ENCODE measurements at places on chromosomes 5 and 9.

- DNase-seq, result no peak
Measured at GRCh38 chr9:88949425-88949824, 41.8 kb upstream of the S1PR3 start.

GRCh38 chr5:151130922-151131891, 26.4 kb downstream of the ANXA6 start:
- no peak for DNase-seq

GRCh38 chr5:15452030-15452429, 48.0 kb upstream of the FBXL7 start:
- DNase-seq, result no peak

DNA sequence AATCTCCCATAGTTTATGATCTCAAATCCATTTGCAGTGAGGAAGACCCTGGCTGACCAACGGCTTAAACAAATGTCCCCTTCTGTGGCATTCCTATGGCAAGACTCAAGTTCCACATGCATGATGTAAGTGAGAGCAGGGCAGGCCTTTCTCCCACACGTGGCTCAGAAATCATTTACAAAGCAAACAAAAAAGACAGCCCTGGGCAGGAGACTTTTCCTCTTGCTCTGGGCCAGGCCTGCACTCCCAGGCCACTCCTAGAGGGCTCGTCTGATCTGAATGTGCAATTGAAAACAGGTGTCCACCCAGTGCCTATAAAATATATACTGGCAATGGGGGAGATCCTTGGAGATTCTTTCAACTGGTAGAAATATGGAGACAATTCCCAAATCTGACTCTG, 123.1 kb downstream of the DMRT2 start:
- no peak for DNase-seq

- DNase-seq, result no peak
Measured at GRCh38 chr9:128385496-128386460, 14.6 kb downstream of the URM1 start.

DNA sequence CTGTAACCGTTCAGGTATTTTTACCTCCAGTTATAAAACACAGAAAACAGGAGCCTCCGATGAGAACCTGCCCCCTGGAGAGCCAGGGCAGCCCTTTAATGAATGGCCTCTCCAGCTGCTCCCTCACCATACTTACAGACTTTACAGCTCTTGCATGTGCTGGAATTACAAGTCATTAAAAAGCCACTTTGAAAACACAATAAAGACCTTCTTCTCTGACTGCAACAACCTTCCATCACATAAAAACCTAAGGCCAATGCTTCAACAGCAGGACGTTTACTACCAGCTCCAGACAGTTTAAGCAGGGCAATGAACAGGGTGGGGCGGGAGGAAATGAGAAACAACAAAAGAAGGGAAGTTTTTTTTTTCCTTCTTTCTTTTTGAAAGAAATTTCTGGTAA, 213.8 kb downstream of the MLLT3 start:
- DNase-seq, result no peak

DNA sequence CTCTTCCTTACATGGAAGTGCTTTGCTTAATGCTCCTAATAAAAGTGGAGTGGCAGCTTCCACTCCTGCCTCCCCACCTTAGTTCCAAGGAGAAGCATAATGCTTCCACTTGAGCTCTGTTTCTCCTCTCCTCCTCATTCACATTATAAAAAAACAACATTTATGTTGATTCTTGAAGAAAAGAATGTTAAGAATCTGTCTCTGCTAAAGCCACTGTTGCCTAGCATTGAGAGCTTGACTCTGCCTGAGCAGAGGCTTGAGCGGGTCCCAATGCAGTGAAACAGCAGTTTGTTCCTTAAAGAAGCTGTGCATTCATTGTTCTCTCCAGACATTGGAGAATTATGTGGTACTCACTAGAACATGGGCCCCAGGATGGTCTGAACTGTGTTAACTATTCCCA, 101.5 kb upstream of the GHR start:
- no peak for DNase-seq

DNA sequence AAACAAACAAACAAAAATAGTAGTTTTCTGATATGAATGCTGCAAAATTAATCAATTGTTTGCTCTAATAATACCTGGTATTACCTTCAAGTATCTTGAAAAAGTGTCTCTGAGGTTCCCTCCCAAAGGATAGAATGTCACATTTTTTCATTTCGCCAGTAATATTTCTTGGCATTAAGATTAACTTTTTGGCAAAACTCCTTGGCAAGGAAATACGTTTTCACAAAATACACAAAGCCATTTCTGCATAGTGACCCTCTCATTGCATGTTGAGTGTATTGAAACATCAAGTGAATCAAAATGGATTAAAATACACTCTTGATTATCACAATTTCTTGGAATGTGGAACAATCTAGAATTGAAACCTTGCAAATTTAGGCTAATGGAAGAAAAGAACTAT, 230.5 kb downstream of the ATPSCKMT start:
- DNase-seq, result no peak

- DNase-seq, result no peak
Measured at GRCh38 chr5:98095072-98095471, 678.4 kb upstream of the RGMB start.

DNA sequence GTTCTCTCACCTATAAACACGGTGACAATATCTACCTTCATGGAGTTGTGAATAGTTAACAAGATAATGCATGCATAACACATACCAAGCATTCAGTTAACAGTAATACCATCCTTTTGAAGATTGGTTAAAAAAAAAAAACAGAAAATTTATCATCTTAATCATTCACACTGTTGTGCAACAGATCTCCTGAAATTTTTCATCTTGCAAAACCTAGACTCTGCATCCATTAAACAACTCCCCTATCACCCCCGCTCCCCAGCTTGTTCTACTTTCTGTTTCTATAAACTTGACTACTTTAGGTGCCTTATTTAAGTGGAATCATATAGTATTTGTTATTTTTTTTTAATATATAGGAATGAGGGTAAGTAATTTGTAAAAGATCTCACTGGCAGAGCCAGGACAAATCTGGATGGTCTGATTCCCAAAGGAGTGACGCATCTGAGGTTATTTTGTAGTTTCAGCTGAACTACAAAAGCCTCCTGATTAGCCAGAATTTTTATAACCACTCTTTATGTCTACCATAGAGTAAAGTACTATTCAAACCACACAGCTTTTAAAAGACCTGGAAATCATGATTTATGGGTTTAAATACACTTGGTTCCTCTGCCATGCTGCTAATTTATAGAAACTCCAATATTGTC, 93.0 kb downstream of the FANCC start:
- no peak for DNase-seq

- peak; percentile 83 for DNase-seq
Measured at GRCh38 chr5:42949348-42950115, 90.6 kb downstream of the ANXA2R start.

GRCh38 chr5:138964647-138965201, 89.6 kb upstream of the LRRTM2 start:
- DNase-seq, result no peak

DNA sequence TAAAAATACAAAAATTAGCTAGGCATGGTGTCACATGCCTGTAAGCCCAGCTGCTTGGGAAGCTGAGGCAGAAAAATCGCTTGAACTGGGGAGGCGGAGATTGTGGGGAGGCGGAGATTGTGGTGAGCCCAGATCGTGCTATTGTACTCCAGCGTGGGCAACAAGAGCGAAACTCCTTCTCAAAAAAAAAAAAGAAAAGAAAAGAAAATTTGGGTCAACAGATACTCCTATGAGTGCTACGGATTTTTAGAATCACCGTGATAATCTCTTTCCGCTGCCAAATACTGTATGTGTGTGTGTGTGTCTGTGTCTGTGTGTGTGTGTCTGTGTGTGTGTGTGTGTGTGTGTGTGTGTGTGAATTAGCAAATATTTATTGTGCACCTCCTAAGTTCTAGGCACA, 64.4 kb downstream of the ARRDC3 start:
- DNase-seq, result no peak

- DNase-seq, result no peak
Measured at GRCh38 chr9:85508616-85509015, 233.1 kb downstream of the AGTPBP1 start.
